ENCODE measurements at places on chromosomes 16 and 17.

GRCh38 chr17:49016775-49017463 is 19.7 kb downstream of the IGF2BP1 start:
- ATAC-seq, result no peak

GRCh38 chr16:55454861-55455260 is 24.1 kb upstream of the MMP2 start:
- ATAC-seq, result no peak

- peak; percentile 82 for ATAC-seq
Observed at GRCh38 chr17:4899341-4900230, at the start of gene C17orf107. Gene C17orf107 (plus strand): TSS chr17:4899536. CDS start chr17:4899763, 227 bp downstream.

DNA sequence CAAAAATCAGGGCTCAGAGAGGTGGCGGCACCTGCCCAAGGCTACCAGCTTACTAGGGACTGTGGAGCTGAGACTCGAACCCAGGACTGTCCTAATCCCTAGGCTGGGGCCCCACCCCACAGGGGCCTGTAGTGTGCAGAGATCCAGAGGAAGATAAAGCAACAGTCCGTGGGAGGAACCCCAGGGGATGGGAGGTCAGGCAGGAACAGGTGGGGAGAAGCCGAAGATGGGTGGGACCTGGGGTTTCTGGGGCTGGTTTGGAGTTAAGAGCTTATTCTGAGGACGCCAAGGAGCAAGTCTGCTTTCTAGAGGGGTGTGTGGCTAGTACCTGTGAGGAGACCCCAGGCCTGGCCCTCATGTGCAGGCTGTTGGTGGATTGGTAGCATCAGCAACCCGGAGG is 14.9 kb downstream of the C16orf74 start:
- ATAC-seq, result no peak

- peak; percentile 77 for ATAC-seq
Observed at GRCh38 chr17:82358465-82359350, at the start of gene TEX19. Gene TEX19 (plus strand): TSS chr17:82359247. CDS start chr17:82362151, 2,904 bp downstream.

GRCh38 chr17:40912486-40913210 is 24.8 kb downstream of the KRT23 start:
- no peak for ATAC-seq

DNA sequence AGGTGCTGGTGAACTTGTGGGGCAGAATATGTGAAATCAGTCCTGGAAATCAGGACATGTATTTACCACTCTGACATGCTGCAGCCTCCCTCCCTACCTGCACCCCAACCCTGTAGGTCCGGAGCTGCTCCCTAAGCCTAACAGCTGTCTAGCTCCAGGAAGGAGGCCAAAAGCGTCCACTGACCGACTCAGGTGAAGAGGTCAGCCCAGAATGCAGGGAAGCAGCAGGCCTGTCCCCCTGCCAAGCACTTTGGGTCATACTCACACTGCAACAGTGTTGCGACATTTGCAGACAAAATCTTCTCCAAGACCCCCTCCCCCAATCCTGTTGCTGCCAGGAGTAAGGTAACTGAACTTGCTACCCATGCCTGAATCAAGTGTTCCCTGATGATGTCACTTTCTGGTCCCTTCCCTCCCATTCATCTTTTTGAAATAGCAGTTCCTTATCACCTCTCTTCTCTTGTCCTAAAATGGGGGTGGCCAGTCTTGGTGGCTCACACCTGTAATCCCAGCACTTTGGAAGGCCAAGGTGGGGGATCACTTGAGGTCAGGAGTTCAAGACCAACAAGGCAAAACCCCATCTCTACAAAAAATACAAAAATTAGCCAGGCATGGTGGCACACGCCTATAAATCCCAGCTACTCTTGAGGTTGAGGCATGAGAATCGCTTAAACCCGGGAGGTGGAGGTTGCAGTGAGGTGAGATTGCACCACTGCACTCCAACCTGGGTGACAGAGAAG is 1.3 kb upstream of the ACLY start:
- no peak for ATAC-seq

GRCh38 chr17:45951941-45952340 is 47.1 kb upstream of the STH start:
- ATAC-seq, result no peak

GRCh38 chr17:34076743-34077631 is 178.1 kb upstream of the CCL2 start:
- no peak for ATAC-seq

GRCh38 chr17:79022507-79022991 is 1.4 kb upstream of the C1QTNF1 start:
- ATAC-seq, result no peak

DNA sequence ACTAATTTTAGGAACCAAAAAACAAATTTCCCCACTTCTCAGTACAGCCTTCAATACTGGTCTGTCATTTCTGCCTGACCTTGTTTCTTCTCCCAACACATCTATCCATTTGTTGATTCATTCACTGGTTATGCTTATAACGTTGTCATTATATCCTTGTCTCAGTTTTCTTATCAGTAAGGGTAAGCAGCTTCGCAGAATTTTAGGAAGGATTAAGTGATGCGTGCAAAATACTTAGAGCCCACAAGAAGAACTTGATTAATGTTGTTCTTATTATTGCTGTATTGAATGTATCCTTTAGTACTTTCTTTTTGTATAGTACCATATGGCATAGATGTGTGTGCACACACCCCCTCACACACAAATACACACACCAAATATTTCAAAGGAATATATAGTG is 403.5 kb upstream of the HSBP1 start:
- ATAC-seq, result no peak

DNA sequence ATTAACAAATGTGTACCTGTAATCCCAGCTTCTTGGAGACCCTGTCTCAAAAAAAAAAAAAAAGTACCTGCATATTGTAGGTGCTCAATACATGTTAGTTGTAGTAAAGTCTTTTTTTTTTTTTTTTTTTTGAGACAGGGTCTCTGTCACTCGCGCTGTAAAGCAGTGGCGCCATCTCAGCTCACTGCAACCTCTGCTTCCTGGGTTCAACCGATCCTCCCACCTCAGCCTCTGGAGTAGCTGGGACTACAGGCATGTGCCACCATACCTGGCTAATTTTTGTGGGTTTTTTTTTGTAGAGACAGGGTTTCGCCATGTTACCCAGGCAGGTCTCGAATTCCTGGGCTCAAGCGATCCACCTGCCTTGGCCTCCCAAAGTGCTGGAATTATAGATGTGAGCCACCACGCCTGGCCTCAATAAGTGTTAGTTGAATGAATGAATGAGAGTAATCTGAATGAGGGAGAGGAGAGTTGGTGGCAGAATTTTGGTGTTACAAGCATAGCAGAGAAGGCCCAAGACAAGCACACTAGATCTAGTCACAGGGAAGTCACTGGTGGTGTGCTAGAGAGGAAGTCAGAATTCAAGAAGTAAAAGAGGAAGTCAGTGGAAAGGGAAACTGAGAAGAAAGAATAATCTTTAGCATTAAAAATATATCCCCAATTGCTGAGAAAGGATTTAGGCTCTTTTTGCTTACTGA is 9.4 kb upstream of the MYL4 start:
- no peak for ATAC-seq

DNA sequence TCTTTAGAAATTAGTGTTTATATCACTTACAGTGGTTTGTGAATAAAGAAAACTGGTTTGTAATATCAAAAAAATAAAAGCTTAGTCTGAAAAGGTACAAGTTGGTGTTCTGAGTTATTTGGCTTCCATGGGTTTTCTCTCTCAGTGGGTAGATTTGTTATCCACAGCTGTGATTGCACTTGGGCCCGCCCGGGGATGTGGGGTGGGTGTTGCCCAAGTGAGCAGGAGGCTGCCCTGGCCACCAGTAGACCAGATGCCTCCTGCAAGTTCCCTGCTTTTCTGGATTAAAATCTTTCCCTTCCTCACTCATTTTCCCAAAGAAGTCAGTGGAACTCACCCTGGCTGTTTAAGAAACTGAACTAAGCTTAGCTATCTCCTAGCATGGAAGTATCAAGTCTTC is 380.6 kb downstream of the RBFOX1 start:
- ATAC-seq, result no peak

DNA sequence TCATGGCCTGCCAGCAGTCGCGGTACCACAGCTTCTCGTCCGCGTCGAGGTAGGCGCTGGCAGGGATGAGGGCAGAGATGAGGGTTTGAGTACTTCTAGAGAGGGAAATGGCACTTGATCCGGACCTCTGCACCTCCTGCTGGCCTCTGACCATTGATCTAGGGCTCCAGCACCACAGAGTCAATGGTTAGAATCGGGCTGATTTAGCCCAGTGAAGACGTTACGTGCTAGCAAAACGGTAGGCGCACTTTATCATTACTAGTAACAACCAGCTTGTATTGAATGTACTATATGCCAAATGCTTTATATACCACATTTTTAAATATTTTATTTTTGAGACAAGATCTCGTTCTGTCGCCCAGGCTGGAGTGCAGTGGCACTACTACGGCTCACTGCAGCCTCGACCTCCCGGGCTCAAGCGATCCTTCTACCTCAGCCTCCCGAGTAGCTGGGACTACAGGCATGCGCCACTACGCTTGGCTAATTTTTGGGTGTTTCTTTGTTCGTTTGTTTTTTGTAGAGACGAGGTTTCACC is 526 bp downstream of the TSNAXIP1 start:
- no peak for ATAC-seq

- ATAC-seq, result peak; percentile 63
Observed at GRCh38 chr17:59521465-59522126, 43.8 kb upstream of the DHX40 start.

- ATAC-seq, result no peak
Observed at GRCh38 chr16:81601601-81602255, 157.1 kb downstream of the CMIP start.

DNA sequence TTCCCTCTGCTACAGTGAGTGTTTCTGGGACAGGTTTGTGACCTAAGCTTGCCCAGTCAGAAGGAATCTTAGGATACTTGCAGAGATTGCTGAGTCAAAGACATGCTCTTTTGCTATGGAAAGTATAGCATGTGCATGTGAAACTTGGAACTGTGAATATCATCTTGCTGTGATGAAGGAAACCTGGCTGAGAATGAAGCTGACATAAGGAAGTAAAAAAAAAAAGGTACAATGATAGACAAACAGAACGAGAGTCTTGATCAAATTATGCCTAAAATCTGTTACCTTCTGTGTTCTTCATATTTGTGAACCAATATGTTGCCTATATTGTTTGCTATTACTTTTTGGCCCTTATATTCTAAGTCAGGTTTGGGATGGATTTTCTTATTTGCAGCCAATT is 525.7 kb downstream of the NPIPA7 start:
- no peak for ATAC-seq

DNA sequence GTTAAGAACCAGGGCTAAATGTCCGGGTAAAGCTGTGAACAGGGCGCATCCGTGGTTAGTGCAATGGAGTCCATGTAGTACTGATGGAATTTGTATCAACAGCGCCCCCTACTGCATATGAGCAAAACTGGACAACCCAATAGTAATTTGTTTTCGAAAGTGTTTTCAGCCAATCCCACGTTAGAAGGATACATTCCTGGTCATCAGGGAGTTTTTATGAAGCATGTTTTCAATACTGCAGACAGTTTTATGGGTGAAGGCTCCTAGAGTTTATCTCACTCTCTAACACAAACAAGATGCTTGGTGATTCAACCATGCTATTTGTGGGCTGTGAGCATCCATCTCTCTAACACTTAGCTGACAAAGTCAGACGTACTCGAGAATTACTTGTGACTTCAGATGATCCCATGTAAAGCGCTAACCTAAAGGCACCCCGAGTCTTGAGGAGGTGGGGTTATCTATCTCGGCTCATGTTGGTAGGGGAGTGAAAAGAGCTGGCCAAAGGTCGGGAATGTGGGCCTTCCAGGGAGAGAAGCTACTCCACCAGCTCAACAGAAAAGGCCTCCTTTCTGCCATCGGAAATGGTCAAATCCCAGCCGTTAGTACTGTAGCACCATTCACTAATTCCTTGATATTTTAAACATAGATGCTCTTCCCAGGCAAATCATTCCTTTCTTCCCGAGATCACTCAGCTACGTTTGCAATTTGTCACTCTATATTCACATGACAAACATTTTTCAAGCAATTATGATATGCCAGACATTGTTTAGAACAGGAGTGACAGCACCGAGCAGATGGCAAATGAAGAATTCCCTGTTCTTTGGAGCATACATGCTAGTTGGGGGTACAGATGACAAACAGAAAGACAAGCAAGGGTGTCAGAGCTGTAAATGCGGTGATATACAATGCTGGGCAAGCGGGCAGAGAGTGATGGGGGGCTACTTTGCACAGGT is 46.9 kb upstream of the HNF1B start:
- ATAC-seq, result no peak

GRCh38 chr17:61461967-61462718 is 9.9 kb downstream of the TBX4 start:
- no peak for ATAC-seq

DNA sequence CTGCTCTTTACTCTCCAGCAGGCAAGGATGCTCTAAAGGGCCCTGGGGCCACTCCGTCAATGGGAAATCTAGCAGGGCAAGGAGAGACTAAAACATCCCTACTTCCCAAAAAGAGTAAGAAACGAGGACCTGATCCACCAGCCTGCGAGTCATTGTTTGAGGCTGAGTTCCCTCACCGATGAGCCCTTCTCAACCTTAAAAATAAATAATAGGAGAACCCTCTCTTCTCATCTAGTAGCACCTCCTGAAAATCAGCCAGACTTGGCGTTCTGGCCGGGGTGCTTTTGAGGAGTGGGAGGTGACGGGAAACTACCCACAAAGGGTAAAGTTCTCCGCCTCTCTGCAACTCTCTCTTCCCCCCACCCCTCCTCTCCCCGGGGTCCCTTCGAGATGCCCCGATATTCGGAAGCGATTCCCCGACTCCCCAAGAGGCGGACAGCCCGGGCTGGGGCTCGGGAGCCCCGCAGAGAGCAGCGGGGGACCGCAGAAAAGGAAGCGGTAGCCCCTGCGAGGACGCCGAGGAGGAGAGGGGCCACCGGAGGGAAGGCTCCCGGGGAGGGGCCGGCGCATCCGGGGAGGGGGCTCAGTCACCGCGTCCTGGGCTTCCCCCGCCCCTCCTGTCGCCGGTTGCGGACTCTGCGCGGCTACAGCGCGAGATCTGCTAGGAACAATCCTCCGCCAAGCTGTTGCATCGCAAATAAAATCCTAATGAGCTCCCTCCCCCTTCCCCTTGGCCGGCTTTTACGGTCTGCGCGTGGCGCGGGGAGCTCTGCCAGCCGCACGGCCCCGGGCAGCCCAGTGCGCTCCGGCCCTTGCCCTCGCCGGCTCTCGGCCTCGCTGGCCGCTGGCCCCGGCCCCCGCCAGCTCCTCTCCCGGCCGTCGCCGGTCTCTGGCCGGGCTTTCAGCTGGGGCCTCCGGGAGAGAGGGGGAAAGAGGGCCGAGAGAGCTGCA is 1.3 kb downstream of the HOXB9 start:
- no peak for ATAC-seq

- no peak for ATAC-seq
Observed at GRCh38 chr17:45222289-45222995, 757 bp downstream of the FMNL1 start.

DNA sequence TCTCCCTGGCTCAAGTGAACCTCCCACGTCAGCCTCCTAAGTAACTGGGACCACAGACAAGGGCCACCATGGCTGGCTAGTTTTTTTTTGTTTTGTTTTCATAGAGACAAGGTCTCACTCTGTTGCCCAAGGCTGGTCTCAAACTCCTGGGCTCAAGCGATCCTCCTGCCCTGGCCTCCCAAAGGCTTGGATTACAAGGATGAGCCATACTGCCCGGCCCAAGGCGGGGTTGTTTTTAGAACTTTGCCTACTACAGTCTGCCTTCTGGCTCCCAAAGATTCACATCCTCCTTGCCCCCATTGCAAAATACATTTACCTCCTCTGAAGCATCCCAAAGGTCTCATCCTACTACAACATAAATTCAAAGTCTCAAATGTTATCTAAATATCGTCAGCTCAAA is 49.5 kb upstream of the PHOSPHO1 start:
- no peak for ATAC-seq

- no peak for ATAC-seq
Observed at GRCh38 chr17:62929320-62929719, 36.7 kb upstream of the TANC2 start.

- ATAC-seq, result no peak
Observed at GRCh38 chr16:50280932-50281331, 14.6 kb downstream of the ADCY7 start.
